ENCODE measurements at places on chromosomes 11 and 22.

- DNase-seq: no peak
Measured at GRCh38 chr11:92834296-92835020, 135.0 kb upstream of the MTNR1B start.

- peak; percentile 50 for DNase-seq
Measured at GRCh38 chr11:20363500-20364340, at the start of gene HTATIP2. HTATIP2 (plus strand) TSS chr11:20363714; CDS start chr11:20364238, 524 bp downstream.

- DNase-seq: no peak
Measured at GRCh38 chr22:46245511-46245910, 4.6 kb downstream of the CDPF1 start.

DNA sequence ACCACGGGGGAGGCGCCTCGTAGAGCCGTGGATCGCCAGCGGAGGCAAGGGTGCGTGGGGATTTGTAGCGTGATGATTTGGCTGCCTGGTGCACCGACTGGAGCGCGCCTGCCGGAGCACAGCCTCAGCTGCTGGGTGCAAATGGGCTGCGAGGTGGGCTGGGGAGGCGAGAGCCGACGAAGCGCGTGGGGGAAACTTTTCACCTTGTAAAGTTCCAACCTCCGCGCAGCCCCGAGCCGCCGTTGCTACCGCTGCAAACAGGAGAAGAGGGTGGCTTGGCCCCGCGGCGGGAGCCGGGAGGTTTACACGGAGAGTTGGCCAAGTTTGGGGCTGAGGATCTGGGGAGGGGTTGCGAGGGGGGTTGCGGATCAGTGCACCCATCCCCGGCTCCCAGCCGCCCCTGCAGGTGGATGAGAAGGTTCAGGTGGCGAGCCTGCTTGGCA is 528 bp downstream of the FAT3 start:
- no peak for DNase-seq

- DNase-seq: no peak
Measured at GRCh38 chr11:67272327-67273259, 6.3 kb downstream of the GRK2 start.

- no peak for DNase-seq
Measured at GRCh38 chr11:132349811-132350733, 979.7 kb downstream of the NTM start.

- no peak for DNase-seq
Measured at GRCh38 chr11:72353861-72354260, 80.5 kb downstream of the CLPB start.

Measured in stimulated activated CD4-positive, alpha-beta T cell treated with anti-CD3 and anti-CD28 coated beads, TNF-alpha, amount 100 ng/mL, for 24 hours (primary cell).